H7 (cell line): ENCODE measurements at places on chromosomes 5 and 9.

DNA sequence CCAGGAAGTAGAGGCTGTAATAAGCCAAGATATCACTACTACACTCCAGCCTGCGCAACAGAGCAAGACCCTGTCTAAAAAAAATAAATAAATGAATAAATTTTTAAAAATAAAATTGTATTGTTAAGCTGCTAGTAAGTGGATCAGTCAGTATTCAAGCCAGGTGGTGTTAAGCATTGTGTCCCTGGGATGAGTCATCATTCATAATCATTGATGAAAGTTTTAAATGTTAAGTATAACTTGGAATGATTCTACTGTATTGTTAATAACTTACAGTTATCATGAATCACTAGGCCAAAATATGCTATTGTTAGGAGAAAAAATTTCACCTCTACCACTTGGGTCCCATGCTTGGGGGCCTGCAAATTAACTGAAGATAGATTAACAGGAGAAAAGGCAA is 38.2 kb downstream of the MED10 start:
- no peak for DNase-seq

DNA sequence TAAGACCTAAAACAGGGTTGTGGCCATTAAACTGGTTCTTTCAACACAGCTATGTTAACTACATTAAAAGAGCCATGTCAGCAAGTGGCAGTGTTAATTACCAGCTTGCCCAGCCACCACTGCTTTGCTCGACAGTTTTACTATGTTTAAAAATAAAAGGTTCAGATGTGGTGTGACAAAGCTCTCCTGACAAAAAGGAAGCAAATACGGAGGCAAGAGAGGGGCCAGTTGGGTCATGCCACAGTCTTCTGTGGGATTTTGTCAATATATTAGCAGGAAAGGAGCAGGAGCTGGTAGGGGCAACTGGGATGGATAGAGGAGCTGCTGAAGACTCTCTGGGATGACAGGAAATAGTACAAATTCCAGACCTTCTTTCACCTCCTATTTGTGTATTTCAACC is 113.5 kb upstream of the PCA3 start:
- DNase-seq, result no peak

DNA sequence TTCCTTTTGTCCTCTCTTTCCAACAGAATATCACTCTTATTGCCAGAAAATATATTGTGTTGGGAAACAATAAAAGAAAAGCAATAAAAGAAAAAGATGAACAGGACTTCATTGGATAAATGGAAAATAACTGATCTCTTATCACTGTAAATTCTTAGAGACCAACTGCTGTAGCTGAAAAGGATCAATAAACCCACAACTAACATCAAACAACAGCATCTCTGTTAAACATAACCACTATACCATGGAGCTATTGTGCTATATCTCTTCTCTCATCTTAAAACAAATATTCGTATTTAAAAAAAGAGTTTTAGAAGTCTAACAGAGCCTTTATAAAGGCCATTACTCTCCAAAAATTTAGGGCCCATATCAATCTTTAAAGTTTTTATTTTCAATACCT is 502.4 kb downstream of the TMEM232 start:
- no peak for DNase-seq

GRCh38 chr5:141388661-141389060 is 1.2 kb downstream of the PCDHGB4 start:
- no peak for DNase-seq

DNA sequence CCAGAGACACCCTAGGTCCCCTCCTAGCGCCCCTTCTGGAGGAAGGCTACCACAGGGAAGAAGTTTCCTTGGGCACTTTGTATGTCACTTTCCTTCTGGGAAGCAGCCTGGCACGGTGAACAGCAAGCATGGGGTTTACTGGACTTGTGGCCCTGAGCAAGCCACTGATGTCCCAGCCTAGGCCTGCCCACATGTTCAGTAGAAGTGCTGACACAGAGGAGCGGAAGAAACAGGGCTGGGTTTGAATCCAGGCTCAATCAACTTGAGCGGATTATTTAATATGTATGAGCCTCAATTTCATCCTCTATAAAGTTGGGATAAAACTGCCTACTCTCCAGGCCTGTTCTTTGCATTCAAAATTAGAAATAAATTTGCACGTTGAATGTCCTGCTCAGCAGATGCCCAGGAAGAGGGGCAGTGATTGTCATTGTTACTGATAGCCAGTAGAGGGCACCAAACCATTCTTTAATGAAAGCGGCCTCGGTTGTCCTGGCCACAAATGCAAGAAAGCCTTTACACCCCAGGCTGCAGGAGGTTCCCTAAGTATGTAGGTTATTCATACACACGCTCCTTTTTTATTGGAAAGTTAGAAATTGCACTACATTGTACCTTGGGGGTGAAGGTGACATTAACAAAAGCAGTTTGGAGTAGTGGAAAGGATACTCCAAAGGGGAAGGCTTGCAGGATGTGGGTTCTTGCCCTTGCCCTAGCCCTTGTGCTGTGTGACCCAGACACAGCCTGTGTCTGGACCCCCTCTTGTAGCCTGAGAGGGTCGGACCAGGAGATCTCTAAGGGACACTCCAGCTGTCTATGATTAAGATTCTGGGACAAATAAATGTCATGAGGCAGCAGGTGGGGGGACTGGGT is 13.4 kb upstream of the XPA start:
- DNase-seq, result peak; percentile 82

DNA sequence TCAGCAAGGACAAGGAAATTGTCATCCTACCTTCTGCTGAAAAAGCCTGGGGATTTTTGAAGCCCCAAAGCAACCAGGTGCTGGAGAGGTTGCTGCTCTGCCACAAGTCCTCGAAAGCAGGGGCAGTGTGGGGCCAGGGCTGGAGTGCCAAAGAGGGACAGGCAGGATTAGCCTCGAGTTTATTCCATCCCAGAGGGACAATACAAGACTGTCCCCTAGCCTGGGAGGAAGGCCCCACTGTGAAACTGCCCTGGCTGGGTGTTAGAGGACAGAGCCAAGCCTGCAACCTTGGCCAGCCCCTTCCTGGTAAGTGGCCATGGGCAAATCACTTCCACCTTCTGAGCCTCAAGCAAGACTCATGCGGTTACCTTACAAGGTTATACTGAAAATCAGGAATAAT is 55.1 kb downstream of the WHRN start:
- DNase-seq, result peak; percentile 13

- DNase-seq, result no peak
Observed at GRCh38 chr9:96242811-96243210, 59.2 kb downstream of the HSD17B3 start.

DNA sequence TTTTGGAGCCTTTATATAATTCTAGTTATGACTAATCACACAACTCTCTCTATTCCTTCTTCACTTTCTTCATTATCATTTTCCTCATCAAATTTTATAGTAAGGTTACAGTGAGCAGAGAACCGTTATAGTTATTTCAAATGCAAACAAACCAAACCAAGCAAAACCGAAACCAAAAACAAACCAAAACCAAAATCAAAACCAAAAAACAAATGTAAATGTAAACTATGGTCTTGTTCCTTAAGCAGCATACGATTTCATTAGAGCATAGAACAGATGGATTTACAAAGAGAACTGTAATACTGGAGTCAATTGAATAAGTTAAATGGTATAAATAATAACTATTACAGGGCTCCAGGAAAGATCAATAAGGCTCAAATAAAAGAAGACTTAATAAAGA is 447.1 kb downstream of the LRRC70 start:
- no peak for DNase-seq

GRCh38 chr5:55850839-55851674 is at the start of gene IL31RA:
Gene IL31RA, plus strand, starts transcription at chr5:55851357. Its CDS starts 214 bp downstream, at chr5:55851571.
- no peak for DNase-seq

DNA sequence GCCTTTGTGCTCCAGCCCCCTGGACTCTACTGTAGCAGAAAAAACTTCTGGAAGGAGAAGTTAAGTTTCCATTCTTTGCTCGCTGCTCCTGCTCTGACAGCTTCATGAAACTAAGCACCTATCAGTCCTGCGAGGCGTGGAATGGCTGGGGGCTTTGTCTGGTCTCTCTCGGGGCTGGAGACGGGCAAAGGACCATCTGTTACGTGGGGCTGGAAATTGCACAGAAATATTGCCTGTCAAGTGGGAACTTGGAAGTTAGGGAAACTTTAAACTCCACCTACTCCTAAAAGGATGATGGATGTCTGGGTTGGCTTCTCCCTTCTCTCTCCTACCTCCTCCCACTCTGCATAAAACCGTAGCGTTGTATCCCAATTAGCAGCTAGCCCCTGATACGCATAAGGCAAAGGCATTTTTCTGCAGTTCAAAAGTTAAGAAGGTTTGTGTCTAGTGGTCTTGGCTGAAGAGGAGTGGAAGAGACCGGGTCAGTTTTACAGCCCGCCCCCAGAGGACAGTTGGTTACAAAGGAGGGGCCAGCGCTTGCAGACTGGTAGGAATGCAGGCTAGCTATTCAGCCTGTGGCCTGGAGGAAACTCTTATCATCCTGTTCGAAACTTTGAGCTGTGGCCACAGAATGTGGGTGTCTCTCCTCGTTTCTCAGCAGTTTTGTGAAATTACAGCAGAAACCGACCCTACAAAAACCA is 1.3 kb downstream of the FBXL7 start:
- DNase-seq, result peak; percentile 71

DNA sequence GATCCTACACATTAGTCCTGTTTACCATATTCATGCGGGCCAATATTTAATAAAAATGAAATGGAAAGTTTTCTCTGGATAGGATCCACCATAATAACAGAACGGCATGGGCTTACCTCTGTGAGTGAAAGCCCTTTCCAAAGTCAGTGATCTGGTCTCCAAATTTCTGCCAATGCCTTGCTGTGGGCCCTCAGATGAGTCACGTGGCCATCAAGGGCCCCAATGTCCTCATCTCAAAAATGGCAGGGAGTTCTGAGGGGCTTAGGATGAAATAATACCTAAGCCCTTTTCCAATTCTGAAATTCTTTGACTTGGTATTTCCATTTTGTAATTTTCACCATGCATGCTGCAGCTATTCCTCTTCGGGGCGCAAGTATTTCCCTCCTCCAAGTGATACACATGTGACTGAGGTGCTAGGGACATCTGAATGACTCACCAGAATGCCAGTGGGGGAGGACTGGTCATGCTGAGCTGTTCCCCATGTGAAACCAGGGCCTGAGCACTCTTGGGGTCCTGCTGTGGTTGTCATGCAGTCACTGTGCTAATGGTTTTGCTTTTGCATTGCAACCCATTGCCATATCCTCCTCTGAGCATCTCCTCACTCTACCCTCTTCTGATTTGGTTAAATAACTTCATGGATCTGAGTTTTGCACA is 35.0 kb downstream of the ITK start:
- DNase-seq, result no peak

DNA sequence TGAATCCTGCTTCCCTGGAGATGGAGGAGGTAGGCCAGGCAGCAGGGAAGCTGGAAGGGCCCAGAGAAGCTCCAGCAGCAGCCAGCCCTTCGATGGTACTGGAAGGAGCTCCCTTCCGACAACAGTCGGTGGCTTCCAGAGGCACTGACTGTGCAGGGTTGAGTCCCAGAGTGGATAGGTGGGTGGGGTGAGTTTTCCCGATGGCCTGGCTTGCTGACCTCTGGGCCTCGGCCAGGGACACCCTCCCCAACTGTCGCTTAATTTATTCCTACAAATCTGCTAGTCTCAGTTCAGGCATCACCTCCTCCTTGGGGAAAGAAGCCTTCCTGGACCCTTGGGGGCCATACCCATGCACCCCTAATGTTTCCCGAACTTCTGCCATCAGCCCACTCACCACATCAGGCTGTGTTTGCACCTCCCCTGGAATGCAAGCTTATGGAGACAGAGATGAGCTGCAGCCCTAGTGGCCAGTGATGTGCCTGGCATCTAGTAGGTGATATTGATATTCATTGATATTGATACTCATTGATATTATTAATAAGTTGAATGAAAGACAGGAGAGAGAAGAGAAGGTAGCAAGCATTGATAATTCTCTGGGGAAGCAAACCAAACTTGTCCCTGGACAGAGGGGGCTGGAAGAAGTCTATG is 104.6 kb upstream of the BOD1 start:
- DNase-seq, result no peak

- DNase-seq, result peak; percentile 41
Observed at GRCh38 chr5:856531-857425, 6.0 kb upstream of the ZDHHC11 start.

GRCh38 chr9:105708405-105708804 is 14.1 kb downstream of the TMEM38B start:
- DNase-seq, result no peak

DNA sequence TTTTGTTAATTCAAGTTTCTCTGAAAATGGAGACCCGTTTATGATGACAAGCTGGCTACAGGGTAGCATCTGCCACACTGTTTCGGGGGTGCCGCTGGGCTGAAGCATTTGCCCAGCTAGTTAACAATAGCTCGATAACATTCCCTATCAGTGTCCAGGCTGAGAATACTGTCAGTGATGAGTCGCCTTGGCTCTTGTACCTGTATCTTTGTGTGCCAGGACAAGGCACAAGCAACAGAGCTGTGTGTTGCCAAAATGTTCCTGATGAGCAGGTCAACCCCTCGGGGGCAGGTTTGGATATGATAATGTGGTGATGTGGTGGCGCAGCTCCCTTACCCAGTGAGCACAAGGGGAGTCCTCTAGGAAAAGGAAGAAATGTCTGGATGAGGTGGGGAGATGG is 7.0 kb downstream of the TGFBI start:
- DNase-seq, result no peak

- DNase-seq, result no peak
Observed at GRCh38 chr5:111200828-111201227, 23.4 kb upstream of the CAMK4 start.

DNA sequence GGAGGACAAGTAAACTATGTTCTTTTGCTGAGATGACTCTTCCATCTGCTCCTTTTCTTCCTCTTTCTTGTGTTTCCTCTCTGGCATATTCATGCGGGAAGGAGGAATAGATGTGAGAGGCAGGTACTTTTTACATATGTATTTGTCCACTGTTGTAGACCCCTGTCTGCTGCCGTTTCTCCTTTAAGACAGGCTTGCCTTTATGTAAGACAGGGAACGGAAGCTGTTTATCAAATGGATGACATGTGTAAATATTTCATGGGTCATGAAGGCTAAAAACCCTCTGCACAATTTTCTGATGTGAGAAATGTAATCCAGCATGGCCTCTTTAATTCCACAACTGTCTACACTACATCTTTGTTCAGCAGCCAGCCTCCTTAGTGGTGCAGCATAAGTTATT is 1525.5 kb upstream of the NUDT12 start:
- no peak for DNase-seq

GRCh38 chr5:169860585-169860984 is 119.7 kb downstream of the INSYN2B start:
- DNase-seq, result no peak

- no peak for DNase-seq
Observed at GRCh38 chr9:117114768-117115167, 300.1 kb downstream of the ASTN2 start.

DNA sequence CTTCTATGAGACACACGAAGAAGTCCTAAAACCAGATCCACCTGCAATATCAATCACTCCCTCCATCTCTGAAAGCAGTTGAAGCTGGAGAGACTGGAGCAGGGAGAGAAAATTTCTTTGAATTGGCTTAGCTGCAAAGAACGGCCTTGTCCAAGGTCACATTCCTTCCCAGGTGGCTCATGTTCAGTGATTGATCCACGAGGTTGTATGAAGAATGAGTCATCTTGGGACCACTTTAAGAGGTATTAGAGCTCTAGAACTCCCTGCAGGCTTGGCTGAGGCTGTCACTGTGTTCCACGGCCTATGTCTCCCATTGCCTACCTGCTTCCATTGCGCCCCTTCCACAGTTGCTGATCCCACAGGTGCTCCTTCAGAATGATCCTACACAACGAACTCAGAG is 68.2 kb downstream of the HMHB1 start:
- no peak for DNase-seq
